ENCODE measurements at places on chromosomes 16 and 17.
A peak's percentile ranks its signal among the peaks of the same experiment; 100 is the strongest.

DNA sequence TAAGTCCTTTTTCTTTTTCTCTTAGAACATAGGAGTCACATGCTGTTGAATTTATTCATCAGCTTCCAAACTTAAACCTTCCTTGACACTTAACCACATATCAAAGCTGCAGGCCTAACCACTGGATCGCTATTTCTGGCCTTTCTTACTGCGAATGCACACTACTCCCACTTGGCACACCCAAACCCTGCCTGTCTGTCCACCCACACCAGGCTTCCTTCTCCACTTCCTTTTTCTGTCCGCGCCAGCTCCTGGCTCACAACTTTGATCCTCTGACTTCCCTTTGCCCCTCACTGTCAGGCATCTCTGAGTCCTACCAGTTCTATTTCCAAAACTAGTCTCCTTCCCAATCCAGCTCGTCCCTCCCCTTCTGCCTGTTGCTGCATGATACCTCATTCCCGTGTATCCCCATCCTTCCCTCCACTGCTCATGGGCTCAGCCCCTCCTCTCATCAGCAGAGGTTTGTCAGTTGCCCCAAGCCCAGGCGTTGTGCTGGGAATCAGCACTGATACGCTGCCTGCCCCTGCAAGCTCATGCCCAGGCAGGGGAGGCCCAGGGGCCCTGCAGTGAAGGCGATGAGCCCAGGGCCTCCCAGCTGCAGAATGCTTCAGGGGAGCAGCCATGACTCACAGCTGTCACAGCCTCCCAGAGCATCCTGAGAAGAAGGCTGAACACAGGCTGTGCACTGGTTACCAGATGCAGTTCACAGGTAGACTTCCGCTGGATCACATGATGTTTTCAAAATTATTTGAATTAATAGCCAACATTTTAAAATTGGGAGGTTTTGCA lies 179.8 kb downstream of the KATNIP start:
- DNase-seq, result no peak

DNA sequence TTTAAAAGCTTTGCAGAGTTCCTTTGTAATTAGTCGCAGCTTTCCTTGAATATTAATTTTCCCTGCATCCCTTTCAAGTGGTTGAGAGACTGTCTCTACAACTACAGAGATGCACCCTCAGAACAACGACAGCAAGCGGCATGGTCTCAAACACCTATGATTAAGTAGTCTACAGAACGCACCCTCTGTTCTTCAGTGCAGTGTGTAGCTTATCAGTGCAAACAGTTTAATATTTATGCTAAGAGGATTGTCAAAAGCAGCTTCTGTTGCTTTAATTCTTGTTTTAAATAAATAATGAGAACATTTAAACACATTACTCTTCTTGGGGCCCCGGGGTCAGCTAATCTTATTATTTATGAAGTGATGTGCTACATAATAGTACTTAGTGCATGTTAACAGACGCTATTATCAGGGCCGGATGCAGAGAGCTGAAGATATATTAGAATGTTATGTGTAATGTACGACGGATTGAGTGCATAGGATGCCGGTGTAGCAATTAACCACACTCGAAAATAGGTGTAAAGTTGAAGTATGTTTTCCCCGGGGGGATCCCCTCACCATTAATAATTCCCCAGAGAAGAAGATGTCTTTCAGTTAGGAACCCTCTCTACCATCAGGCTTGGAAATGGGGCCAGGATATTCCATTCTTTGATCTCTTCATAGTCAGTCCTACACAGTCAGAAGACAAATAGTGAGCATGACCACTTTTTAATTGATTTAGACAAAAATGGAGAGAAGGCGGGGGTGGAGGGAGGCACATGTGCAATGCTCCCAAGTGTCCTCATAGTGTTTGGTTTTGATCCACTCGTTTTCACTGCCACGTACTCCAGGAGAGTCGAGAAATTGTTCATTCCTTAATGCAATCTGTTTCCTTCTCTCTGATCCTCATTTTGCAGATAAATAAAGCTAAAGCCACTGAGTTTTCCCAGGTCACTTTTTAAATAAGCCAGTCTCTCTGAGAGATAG lies 176.3 kb downstream of the IRX3 start:
- DNase-seq, result no peak

- no peak for DNase-seq
These were observed 27.0 kb downstream of the ABCC12 start for GRCh38 chr16:48128769-48129168.

DNA sequence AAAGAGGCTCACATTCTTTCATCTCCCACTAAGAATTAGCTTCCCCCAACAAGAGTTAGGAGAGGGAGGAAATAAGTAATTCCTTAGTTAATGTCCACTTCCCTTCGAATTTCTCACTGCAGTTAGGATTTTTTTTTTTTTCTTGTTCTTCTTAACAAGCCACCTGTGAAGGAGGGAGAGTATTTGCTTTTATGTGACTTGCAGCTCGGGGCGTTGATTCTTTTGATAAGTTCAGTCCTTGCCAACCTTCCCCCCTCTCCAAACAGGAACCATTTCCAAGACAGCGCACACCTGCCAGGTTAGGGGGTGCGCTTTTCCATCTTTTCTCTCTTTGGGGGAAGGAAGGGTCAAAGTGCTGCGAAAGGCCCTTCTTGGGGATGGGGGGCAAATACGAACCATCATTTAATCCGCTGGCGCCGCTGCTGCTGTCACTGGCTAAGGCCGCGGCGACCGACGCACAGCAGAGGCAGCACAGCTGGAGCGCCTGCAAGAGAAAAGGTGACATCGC lies 758 bp downstream of the ADAMTS18 start:
- no peak for DNase-seq

GRCh38 chr17:45284176-45285140 lies 22.6 kb upstream of the SPATA32 start:
- peak; percentile 36 for DNase-seq

DNA sequence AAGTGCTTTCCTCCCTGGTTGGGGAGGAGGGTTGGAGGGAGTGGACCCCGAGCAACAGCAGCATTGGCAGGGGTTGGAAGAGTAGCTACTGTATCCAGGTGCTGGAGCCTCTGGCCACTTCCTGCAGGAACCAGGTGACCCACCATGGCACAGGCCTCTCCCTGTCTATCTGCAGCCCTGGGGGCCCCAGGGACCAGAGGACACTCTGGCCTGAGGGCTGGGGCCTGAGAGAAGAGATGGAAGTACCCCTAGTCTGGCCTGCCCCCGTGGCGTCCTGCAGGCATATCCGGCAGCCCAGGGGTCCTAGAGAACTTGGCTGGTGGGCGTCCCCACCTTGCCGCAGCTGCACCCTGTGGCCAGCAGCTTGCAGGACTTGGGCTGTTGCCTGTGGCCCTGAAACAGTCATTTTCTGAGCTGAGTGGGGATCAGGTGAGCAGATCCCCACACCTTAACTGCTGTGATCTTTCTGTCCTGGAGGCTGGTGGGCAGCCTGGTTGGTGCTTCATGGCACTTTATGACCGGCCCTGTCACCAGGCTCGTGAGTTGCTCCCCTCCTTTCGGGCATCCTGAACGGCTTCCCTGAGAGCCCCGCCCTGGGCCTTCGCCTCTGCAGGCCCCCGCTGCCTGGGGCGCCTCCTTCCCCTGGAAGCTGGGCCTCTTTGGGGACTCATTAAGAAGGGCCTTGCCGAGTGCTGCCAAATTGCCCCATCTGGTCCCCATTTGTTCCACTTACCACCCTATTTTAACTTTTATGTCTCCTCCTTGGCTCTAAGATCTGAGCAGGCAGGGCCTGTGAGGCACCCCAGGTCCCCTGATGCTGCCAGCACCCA lies 298.6 kb downstream of the SEC14L1 start:
- no peak for DNase-seq

- DNase-seq, result no peak
These were observed 307.6 kb downstream of the ZFHX3 start for GRCh38 chr16:72740347-72740746.

- no peak for DNase-seq
These were observed 22.9 kb downstream of the C16orf96 start for GRCh38 chr16:4578961-4579530.

GRCh38 chr16:86626966-86627365 lies 48.6 kb downstream of the FOXL1 start:
- DNase-seq, result no peak

GRCh38 chr16:4601036-4601863 lies 13.4 kb downstream of the UBALD1 start:
- DNase-seq, result no peak

GRCh38 chr16:28321700-28322411 lies 29.5 kb downstream of the SBK1 start:
- no peak for DNase-seq

DNA sequence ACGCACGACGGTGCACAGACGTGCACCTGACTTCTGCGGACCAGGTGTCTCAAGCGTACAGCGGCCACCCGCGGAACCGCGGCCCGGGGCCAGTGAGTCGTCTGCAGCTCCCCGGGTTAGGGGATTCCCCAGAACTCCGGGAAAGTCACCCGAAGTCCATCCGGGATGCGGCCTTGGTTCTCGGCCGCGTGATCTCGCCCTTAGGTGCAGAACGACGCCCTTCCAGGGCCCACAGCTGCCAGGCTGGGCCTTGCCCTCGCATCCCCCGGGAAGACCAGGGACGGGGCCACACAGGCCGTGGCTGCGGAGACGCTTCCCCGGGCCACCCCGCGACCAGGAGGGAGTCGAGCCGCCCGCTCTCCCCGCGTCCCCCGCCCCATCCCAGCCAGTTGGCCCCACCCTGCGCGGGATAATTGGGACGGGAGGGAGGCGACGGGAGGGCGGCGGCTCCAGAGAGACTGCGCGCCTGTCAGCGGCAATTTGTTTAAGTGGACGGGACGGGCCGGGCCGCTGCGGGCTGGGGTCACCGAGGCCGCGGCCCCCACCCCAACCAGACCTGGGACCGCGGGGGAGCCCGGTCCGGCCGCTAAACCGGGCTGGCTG lies 3.6 kb upstream of the TBX2 start:
- no peak for DNase-seq

GRCh38 chr17:79801156-79802038 lies 4.5 kb upstream of the CBX8 start:
- DNase-seq, result no peak

GRCh38 chr16:82715833-82716232 lies 89.1 kb downstream of the CDH13 start:
- DNase-seq, result no peak

DNA sequence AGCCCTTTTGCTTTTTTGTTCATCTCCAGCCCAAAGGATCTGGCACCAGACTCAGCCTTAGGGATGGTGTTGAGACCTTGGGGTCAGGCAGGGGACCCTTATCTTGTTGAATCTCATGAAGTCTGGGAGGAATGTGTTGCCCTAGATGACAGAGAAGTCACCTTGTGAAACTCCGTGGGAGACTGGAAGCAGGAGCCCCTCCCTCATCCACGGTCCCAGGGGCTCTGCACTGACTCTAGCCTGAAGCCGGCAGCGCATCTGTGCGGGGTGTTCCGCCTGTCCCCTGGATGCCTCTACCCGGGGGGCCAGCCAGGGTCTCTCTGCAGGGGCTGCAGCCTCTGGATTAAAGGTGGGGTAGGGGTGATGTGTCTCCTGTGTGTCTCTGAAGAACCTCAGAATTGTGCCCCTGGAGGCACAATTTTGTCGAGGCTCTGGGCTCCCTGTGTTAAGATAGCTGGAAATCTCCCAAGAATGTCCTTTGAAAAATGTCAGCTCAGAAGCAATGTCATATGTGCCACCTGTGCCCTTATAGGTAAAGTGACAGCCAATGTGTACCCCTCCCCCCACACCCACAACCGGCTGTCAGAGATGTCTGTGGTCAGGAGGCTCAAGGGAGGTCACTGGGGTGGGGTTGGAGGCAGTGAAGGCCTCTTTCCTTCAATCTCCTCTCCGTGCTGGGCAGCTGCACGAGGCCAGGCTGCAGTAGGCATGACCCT lies 32.1 kb upstream of the CDC42EP4 start:
- no peak for DNase-seq

DNA sequence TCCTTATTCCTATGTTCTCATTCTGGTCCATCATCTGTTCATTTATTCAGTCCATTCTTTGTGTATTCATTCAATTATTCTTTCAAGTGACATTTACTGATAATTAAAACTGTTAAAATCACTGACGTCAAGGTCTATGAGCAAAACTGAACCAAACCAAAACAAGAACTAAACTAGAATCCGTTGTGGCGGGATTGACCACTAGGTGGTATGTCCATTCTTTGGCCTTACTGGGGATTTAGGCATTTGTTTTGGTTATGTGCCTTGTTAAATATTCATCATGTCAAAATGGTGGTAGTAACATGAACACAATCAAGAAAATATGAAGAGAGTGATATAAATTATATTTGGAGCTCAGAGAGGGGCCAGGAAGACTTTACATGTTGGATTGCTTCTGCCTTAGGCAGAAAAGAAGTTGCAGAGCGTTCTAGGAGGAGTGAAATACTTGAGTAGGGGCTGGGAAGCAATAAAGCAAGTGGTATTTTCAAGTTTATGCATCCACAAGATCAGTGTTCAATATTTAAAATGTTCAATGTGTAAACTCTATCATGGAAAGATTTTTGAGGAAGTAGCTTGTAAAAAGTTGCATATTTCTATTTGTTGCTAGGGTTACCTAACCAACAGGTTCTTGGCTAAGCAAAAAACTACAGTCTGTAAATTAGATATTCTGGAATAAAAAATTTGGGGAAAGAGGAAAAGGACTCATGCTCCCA lies 129.0 kb downstream of the CDH13 start:
- no peak for DNase-seq

GRCh38 chr17:61399131-61400065 lies at the start of gene TBX2:
Gene TBX2, plus strand, starts transcription at chr17:61399843. Its CDS starts 334 bp downstream, at chr17:61400177.
- DNase-seq, result no peak
